ENCODE measurements at places on chromosomes 1 and 21.

DNA sequence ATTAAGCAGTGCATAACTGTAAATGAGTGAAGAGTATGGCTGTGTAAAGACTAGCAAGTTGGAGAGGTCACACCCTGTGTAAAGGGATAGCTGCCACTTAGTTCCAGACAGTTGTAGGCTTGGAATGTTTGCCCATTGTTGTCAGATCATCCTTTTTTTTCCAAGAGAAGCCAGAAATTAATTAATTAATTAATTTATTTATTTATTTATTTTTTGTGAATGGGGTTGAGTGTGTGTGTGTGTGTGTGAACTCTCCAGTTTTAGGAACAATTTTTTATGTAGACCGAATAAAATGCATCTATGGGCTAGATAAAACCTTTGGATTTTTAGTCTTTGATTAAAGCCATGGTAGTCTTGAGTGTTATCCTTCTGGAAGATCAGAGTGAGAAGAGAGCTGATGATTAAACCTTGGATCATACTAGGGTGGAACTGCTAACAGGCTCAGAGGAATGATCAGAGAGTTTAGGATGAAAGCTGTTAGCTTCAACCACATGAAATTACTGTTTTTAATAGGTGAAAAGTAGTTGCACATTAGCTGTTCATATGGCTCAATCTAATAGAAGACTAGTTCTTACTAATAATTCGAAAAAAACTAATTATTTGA lies 58.4 kb downstream of the OSBPL9 start:
- no peak for DNase-seq

GRCh38 chr1:19480282-19480681 lies 5.1 kb downstream of the CAPZB start:
- DNase-seq: no peak

- DNase-seq: no peak
Observed at GRCh38 chr1:77639056-77639455, 43.4 kb downstream of the ZZZ3 start.

DNA sequence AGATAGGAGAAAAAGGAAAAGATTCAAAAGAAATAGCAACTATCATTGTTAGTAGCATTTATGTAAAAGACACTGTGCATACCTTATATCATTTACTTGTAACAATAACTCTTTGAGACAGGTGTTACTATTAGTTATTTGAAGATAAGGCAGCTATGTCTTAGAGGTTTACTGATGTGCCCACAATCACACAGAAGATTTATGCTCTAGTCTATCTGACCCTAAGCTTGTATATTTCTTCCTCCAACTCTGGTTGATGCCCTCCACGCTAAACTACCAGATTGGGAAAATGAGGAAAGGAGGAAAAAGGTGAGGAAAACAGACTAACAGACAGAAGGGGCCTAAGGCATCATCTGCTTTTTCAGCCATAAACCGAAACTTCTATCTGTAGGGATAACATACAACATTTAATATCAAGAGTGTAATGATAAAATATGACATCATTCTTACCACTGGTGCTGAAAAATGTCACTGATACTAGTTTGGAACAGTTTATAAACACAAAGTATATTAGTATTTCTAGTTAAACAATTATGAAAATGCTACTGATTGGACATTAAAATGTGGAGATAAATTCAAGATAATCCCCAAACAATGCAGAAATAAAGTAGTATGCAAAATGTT lies 5.1 kb downstream of the COLGALT2 start:
- no peak for DNase-seq

DNA sequence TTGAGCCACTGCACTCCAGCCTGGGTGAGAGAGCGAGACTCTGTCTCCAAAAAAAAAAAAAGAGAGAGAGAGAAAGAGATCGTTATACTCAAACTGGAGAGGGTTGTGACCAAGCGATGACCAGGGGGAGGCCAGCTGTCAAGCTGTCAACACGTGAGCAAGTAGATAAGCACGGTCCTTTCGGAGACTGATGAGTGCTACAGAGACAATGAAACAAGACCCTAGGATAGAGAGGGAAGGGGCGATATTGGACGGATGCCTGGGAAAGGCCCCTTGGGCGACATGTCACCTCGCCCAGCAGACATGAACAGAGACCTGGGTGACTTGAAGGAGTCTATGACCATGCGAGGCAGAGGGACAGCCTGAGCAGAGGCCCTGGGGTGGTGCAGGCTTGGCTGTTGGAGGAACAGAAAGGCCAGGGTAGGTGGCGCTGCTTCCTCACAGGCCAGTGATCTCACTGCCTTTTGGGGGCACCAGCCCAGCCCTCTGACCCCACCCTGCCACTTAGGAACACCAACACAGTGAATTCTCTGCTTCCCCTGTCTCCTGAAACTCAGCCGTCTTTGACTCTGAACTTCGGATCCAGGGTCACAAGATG lies 100.8 kb upstream of the IFFO2 start:
- no peak for DNase-seq

GRCh38 chr1:203584035-203584434 lies 42.6 kb upstream of the ATP2B4 start:
- DNase-seq: no peak

DNA sequence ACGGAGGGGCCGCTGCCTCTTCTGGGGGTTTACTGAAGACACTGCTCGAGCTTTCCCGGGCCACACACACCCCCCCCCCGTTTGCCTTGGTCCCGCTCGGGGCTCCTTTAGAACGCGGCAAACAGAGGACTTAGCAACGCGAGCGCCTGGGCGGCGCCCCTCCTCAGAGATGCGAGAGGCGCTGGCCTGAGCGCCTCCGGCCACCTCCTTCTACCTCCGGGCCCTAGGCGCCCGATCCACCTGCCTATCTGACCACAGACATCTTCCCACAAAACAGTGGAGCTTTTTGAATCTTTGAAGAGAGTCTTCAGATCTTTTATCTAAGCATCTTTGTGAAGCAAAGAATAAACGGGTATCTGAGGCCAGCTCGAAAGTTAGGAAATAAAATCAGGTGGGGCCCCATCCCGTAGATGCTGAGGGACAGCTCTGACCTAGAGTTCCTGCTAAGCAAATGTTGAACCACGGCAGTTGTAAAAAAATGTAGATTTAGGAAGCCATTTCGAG lies 436 bp upstream of the TTLL7 start:
- peak; percentile 94 for DNase-seq

- no peak for DNase-seq
Observed at GRCh38 chr1:177858332-177858821, 111.5 kb downstream of the SEC16B start.

GRCh38 chr1:8472668-8473067 lies 154.8 kb downstream of the SLC45A1 start:
- DNase-seq: no peak

Measured in neural progenitor cell (in vitro differentiated cells).